Activated CD8-positive, alpha-beta memory T cell treated with anti-CD3 and anti-CD28 coated beads, Interleukin-2, amount 50 U/mL, for 4 hours (primary cell): ENCODE measurements at places on chromosomes 1 and 21.

DNA sequence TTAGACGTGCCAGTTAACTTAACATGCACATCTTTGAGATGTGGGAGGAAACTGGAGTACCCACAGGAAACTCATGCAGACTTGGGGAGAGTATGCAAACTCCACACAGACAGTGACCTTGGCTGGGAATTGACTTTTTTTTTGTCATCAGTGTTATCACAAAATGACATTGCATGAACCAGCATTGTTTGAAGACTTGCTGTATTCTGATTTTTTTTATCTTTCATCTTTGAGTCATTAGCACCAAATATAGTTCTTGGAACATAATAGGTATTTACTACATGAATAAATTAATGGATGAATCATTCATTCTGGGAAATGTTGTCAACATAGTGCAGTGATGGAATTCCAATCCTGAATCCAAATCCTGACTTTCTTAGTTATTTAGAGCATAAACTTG lies 77.0 kb downstream of the ATF6 start:
- DNase-seq = no peak

- DNase-seq = no peak
Observed at GRCh38 chr1:223204424-223204823, 61.4 kb upstream of the TLR5 start.

DNA sequence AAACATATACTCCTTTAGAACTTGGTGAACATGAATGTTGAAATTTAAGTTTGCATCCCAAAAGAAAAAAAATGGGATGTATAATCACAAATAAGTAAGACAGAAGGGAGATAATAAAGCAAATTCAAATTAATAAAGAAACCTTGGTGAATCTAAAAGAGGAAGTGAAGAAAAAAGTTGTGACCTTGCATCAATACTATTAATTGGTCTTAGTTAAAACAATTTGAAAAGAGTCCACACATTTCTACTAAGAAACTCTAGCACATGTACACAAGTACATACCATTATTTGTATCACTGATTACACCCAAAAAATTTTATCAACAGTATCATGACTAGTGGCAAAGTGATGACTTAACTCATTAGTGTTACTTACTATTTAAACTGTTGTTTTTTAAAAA lies 80.4 kb upstream of the SCYL3 start:
- no peak for DNase-seq

- no peak for DNase-seq
Observed at GRCh38 chr1:39800471-39800835, 11.8 kb upstream of the BMP8B start.
